Activated CD4-positive, alpha-beta T cell treated with anti-CD3 and anti-CD28 coated beads for 48 hours (primary cell): ENCODE measurements at places on chromosomes 13 and 19.

- DNase-seq, result no peak
Measured at GRCh38 chr13:84038001-84038400, 155.7 kb upstream of the SLITRK1 start.

DNA sequence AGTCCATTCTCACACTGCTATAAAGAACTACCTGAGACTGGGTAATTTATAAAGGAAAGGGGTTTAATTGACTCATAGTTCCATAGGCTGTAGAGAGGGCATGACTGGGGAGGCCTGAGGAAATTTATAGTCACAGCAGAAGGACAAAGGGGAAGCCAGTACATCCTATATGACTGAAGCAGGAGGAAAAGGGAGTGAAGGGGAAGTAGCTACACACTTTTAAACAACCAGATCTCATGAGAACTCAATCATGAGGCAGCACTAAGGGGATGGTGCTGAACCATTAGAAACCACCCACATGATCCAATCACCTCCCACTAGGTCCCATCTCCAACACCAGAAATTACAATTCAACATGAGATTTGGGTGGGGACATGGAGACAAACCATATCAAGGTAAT lies 209.1 kb downstream of the DIAPH3 start:
- no peak for DNase-seq

DNA sequence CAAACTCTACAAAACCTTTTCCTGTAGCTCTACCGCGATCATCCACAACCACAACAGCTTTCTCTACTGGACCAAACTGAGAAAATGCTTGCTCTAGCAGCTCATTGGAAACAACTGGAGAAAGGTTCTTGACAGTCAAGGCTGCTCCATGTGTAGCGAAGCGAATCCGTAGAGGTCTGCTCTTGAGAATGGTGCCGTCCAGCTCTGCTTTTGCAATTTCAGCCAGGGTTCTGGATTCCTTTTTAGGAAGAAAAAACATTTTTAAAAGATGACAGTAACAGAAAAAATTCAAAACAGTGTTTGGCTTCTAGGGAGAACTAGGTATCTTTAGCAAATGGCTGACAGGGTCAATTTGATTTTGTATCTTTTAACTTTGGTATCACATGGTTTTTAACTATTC lies 10.4 kb downstream of the PSPC1 start:
- DNase-seq, result no peak

DNA sequence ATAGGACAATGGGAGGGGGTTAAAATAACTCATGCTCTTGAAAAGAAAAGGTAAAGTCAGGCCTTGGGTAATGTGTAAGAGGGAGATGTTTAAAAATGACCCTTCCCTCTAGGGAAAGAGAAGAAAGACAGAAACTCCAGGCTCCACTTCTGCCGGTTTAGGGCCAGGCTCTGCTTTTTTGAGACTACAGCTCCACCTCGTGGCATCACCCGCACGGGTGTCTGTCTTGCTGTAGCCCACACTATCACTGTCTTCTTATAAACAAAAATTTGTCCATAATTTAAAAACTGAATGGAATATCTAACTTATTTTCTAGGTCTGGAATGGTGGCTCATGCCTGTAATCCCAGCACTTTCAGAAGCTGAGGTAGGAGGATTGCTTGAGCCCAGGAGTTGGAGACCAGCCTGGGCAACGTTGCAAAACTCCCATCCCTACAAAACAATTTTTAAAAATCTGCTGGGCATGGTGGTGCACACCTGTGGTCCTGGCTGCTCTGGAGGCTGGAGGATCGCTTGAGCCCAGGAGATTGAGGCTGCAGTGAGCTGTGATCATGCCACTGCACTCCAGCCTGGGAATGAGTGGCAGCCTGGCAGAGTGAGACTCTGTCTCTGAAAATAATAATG lies 65.1 kb upstream of the GTF3A start:
- peak; percentile 75 for DNase-seq

DNA sequence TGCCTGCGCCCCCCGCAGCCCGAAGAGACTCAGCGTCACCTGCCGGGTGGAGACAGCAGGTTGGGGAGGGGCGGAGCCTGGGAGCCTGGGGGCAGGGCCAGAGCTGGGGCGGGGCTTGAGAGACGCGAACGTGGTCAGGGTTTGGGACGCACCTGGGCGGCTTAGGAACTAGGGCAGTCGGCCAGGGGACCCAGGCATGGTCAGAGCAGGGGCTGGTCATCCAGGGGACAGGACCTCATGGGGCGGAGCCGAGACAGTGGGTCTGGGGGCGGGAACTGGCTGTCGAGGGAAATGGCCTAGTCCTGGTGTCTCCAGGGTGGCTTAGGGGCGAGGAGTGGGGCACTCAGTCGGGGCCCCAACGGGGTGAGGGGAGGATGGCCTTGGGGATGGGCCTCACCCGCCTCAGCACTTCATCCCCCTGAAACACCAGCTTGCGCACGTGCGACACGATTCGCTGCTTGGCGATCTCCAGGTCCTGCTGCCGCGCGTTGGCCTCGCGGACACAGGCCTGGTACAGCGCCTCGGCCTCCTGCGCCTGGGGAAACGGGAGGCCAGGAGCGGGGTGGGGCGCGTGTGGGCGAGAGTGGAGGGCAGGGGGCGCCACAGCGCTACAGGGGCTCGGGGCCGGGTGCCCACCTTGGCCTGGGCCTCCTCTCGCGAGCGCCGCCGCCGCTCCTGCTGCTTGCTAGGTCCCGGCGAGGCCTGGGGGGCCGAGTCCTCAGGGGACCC lies 5.8 kb downstream of the GMIP start:
- DNase-seq, result peak; percentile 34

- DNase-seq, result no peak
Measured at GRCh38 chr13:74696148-74696922, 562.1 kb upstream of the KLF12 start.

DNA sequence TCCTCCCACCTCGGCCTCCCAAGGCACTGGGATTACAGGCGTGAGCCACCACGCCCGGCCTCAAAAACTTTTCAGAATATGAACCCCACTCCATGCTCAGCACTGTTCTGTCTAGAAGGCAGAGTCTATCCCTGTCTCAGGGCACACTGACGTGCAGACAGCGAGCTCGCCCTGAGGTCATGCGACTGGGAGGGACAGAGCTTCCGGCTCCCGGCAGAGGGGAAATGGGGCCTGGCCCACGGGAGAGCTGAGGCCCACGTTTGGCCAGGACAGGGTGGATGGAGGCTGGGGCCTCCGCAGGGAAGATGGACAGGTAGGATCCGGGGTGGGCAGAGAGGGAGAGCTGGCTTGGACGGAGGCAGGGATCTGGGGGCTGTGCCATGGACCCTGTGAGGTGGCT lies 2.8 kb upstream of the AZU1 start:
- DNase-seq, result no peak

DNA sequence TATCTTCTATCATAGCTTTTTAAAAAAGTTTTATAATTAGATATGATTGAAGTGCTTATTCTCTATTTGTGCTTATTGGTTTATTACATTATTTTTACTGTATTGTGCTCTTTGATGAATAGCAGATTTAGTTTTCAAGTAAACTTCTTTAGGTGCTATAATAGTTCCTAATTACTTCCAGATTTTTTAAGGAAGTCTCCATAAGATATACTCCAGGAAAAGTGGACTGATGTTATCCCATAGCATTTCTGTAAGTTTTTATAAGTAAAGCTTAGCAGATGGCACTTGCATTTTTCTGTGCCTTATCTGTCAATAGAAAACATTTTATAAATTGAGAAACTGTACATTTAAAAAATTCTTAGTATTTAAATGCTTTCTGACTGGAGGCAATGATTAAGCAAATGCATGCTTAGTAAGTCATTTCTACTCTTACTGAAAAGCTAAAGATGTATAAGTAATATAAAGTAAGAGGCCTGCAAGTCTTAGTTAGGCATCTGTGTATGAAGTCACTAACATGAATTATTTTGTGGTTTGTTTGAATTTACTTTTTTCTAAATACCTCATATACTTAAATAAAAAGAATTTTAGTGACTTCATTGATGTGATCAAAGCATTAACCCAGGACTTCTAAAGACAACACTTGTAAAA lies 182.8 kb downstream of the MAB21L1 start:
- no peak for DNase-seq

DNA sequence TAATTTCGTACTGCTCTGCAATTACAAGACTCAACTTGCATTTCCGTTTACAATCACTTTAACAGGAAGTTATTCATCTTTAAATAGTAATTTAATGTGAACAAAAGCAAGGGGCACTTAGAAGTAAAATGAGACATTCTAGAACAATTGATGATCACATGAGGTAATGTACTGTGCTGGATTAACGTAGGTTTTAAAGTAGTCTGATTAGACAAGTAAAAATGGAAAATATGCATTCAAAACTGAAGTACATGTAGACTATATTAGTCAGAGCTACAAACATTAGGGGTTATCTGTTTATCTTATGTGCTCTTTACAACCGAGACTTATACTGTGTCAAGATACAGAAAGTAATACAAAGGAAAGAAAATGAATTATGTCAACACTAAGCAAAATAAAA lies 1528.0 kb downstream of the SLITRK5 start:
- DNase-seq, result no peak

- peak; percentile 68 for DNase-seq
Measured at GRCh38 chr19:3618144-3618810, 8.3 kb downstream of the CACTIN start.

- DNase-seq, result no peak
Measured at GRCh38 chr13:105665284-105665683, 870.2 kb downstream of the EFNB2 start.

DNA sequence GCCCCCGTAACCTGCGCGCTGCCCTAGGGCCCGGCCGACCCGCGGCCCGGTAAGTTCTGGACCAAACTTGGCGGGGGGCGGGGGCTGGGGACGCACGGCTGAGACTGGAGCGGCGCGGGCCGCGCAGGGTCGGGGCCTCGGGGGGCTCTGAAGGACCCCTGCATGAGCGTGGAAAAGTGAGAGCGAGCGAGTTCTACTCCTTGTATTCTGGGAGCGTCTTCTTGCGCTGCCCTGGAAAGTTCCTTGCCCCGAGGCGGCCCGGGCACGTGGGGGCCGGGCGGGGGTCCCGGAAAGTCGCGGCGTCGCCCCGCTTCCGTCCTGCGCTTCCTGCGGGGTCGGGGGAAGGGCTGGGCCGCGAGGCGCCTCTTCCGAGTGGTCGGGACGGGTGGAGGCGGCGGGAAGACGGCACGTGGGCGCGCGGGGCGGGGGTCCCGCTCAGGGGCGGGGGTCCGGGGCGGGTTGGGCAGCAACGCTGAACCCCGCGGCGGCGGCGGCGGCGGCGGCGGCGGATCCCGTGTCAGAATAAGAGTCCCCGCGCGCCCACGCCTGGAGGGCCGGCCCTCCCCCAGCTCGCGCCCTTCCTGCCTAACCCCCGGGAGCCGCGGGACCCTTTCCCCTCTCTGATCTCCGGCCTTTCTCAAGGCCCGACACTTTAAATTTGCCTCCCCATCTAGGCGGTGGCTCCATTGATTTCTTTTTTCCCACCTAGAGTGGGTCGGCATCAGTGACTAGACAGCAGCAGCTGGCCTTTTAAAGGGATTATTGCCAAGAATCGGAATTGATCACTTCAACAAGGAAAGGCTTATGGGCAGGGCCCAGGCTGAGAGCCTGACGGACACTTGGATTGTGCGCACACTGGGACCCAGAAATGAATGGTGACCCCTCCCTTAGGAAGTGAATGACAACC lies 749 bp downstream of the GATAD2A start:
- peak; percentile 74 for DNase-seq

DNA sequence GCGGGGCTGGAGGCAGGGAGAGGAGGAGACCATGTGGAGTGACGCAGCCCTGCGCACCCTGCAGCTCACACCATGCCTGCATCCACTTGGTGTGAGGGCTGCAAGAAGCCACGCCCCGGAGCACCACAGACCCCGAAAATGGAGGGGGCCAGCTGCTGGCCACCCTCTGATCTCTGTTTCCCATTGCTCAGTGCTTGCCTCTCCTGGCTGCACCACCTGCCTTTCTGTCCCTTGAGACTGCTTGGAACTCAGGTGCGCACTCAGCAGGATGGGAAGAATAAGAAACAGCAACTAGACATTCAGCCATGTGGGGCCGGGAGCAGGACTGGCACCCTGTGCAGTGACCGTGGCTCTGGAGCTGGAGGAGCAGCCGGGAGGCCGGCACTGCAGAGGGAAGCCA lies 64.0 kb downstream of the ANKRD10 start:
- no peak for DNase-seq

- no peak for DNase-seq
Measured at GRCh38 chr13:39378306-39378705, 224.7 kb downstream of the LHFPL6 start.

DNA sequence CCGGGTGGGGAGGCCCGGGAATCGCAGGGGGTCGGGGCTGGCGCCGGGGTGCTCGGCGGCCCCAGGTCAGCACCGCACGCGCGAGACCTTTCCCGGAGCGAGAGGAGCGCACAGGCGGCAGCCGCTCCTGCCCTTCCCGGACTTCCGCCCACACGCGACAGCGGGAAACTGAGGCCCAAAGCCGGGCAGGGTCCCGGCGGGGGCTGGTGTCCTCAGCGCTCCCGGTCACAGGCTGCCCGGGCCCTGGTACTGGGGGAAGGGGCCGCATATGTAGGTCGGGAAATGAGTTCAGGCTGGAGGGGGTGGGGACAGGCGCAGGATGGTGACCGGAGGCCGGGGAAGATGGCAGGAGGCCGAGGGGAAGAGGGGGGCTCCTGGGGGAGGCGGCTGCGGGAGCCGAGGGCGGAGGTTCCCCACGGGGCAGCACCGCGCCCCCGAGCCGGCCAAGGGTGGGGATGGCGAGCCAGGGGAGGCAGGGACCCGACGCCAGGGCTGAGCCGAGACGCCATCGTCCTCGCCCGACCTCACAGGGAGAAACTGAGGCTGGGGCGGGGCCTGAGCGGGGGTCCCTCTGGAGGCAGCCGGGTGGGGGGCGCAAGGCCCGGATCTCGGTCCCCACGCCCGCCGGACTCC lies 662 bp downstream of the CBARP start:
- no peak for DNase-seq

GRCh38 chr19:14369399-14370168 lies 11.7 kb upstream of the ADGRE5 start:
- peak; percentile 94 for DNase-seq

DNA sequence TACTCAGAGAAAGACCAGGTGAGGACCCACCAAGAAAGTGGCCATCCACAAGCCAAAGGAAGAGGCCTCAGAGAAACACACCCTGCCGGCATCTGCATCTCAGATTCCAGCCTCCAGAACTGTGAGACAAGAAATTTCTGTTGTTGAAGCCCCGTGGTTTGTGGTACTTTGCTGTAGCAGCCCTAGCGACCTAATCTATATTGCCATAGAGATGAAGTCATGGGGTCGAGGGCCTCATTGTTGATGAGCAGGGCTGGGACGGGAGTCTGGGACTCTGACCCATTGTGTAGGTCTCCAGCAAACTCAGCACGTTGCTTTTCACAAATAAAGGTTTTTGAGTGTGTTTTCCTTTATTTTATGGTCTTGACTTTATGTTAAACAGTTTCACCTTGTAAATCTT lies 174.9 kb downstream of the TNFSF13B start:
- no peak for DNase-seq

GRCh38 chr19:33412601-33413425 lies 39.3 kb downstream of the CEBPG start:
- no peak for DNase-seq

GRCh38 chr19:55644191-55644833 lies 863 bp downstream of the ZNF581 start:
- no peak for DNase-seq
